ENCODE measurements at places on chromosomes 1 and 21.
A peak's percentile ranks its signal among the peaks of the same experiment; 100 is the strongest.

DNA sequence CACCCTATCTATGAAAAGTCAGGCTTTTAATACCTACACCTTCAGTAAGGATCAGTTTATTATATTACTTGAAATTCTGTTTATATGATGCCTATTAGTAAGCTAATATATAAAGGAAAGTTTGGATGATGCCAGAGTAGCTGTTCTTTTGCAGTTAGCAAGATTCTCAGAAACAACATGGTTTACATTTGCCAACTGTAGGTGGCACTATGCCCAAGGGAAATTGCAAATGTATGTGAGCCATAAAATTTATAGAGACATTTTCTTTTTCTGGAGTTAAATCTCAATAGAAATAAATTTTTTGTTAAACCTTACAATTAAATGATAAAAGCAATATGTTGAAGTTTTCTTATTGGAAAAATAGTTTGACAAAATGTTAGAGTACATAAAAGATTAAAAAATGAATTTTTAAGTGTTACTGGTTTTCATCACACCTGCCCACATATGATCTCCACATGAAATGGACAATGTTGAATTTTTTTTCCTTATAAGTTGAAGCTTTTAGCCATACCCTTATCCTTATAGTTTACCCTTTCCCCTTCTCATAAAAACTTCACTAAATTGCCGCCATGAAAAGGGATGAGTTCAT lies 32.1 kb upstream of the EPHX4 start:
- DNase-seq: peak; percentile 16

GRCh38 chr1:56570924-56571372 lies 8.4 kb downstream of the PLPP3 start:
- no peak for DNase-seq

GRCh38 chr1:156765666-156766065 lies 1.7 kb upstream of the PRCC start:
- no peak for DNase-seq

DNA sequence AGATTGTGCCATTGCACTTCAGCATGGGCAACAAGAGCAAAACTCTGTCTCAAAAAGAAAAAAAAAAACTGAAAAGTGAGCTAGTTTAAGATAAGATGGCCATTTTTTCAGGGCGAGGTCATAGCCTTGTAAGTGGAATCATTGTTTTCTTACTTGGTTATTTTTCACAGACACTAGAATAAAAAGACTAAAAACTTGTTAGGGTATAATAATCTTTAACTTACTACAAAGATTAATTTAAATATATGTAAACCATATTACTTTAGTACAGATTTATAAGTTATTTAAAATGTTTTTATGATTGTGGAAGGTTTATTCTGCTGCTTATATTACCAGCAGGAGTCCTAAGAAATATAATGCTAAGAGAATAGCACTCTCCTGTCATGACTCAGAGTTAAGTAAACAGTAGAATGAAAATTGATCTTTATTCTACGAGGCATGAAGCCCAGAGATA lies 23.5 kb downstream of the ANGPTL1 start:
- DNase-seq: no peak

- no peak for DNase-seq
These were observed 25.5 kb upstream of the PSMG1 start for GRCh38 chr21:39208624-39209333.

DNA sequence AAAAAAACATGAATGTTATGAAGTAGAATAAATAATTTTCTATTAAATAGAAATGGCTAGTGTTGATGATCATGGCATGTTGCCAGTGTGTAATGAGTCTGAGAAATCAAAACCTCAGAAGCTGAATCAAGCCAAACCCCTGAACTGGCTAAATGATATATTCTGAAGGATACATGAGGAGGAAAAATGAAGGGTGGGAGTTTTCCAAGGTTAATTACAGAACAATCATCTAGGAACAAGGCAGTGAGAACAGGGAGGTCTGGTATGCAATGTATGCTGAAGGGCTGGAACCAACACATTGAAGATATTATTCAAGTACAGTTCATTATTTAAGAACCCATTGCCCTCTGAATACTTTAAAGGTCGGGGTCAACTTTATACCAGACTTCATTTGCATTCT lies 309.1 kb upstream of the NRIP1 start:
- no peak for DNase-seq

DNA sequence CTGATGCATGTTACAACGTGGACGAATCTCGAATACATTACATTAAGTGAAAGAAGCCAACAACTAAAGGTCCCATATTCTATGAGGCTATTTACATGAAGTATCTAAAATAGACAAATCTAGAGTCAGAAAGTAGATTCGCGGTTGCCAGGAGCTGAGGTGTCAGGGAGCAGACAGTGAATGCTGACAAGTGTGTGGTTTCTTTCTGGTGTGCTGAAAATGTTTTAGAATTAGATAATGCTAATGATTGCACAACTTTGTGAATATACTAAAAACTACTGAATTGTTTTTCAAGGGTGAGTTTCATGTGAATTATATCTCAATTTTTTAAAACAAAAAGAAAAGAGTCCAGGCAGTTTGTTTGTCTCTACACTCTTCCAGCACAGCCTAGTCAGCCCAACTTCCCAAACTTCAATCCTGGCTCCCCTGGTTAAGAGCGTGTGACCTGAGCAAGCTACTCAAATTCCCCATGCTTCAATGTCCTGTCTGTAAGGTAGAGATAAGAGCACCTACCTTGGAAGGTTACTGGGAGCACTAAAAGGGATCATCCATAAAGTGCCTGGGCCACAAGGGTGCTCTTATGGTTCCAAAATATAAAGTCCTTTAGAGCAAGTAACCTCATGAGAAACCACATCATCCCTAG lies 20.9 kb downstream of the HLCS start:
- DNase-seq: no peak

DNA sequence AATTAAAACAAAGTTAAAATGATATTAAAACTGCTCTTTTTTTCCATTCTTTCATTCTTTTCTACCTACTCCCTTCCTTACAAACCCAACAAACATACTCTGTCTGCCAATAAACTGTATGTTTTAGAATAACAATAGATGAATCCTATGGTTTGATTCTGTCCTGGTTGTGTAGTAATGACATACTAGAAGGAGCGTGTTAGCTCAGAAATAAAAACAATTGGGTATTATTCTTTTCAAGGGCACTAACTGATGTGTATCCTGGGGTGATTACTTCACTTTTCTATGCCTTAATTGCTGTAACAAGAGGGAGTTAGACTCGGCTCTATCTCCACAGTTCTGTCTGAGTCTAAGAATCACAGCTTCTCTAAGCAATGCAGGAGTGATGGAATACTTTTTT lies 194.4 kb downstream of the GIPC2 start:
- DNase-seq: no peak

GRCh38 chr1:42450061-42450460 lies 5.8 kb downstream of the ZMYND12 start:
- DNase-seq: no peak

- no peak for DNase-seq
These were observed 89.4 kb upstream of the JAK1 start for GRCh38 chr1:65055747-65056146.

DNA sequence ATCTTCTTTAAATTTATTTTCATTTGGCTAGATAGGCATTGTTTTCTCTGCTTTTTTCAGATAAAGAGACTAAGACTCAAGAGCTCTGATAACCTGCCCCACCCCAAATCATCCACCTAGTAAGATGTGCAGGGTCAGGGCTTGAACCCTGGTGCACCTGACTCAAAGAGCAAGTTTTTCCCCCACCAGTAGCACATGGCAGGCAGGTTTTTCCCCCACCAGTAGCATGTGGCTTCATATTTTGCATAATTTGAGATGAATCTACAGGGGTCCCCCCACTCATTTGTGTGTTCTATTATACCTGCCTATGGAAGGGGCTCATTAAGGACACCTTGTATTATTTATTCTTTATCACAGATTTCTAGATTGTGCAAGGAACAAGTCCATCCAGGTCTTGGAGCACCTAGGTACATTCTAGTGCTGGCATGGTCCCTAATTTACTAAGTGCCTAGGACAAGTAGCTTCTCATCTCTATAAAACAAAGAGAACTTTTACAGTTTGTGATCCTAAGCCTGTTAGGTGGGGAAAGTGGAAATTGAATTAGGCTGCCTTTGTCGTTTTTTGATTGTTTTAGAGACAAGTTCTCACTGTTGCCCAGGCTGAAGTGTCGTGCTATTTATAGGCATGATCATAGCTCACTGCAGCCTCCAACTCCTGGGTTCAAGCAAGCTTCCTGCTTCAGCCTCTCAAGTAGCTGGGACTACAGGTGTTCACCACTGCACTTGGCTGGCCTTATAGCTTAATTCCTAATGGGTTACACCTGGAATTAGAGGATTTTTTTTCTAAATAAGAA lies 13.2 kb upstream of the CTSE start:
- no peak for DNase-seq

DNA sequence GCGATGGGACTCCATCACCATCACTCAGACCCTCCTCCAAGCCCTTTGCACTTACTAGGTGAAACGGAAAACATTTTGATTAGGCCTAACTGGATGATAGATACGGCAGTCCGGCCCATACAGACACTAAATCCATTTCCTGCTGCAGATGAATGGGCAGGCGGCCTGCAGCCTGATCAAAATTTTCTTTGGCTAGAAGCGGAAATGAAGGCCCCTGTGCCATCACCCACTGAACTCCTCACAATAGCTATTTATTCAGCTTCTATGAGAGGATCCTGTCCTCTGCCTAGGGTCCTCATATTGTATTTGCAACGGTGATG lies 200.5 kb downstream of the OMA1 start:
- no peak for DNase-seq

DNA sequence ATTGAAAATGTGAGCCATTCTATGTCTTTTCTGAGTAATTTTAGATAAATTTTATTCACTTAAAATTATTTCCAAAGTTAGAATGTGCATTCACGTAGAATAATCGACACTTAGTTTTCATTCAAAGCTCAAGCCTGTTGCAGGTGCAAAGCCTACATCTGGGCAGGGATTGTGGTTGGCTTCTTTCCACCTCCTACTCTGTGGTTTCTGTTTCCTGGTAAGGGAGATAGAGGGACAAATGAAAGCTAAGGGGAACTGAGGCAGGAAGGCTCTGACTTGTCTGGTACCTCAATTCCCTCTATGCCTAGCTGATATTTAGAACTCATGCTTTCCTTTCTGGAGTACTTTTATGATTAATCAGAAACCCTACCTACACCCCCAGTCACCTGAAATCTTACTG lies 251.2 kb upstream of the DPYD start:
- DNase-seq: no peak

GRCh38 chr1:81197591-81197990 lies 603.1 kb upstream of the ADGRL2 start:
- DNase-seq: no peak

Data from Caco-2 (cell line).